ENCODE measurements at places on chromosomes 11 and 22. TPM values are rescaled to one million over a fixed set of nuclear protein-coding genes. Genes with fewer than 3 reads are reported as not detected.

The MYO18B gene
- total RNA-seq: 1.3 TPM

DNA sequence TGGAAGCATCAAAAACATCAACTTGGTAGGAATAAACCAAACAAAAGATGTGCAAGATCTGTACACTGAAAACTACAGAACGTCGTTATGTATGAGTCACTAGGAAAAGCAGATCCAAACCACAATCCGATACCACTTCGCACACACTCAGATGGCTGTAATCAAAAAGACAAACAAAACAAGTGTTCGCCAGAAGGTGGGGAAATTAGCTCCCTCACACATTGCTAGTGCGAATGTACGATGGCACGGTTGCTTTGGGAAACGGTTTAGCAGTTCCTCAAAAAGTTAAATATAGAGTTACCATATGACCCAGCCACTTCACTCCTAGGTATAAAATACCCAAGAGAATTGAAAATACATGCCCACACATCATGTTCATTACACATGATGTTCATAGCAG is 14.8 kb upstream of the CARD10 start:
- DNase-seq: no peak

DNA sequence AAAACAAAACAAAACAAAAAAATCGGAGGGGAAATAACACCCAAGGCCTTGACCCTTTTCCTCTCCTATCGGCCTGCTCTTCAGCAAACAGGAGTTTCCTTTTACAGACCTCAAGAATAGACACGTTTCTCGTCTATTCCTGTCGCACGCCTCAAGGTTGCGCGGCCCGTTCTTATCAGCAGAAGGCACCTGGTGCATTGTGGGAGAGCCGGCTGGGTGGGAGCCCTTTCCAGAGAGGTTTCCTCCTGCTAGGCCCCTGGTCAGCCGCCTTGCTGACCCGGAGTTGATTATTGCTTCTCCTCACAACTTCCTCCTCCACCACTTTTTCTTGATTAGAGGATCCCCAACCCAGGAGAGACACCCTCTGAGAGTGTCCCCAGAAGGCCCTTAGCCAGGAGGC is 497.3 kb downstream of the MIAT start:
- peak; percentile 61 for DNase-seq

DNA sequence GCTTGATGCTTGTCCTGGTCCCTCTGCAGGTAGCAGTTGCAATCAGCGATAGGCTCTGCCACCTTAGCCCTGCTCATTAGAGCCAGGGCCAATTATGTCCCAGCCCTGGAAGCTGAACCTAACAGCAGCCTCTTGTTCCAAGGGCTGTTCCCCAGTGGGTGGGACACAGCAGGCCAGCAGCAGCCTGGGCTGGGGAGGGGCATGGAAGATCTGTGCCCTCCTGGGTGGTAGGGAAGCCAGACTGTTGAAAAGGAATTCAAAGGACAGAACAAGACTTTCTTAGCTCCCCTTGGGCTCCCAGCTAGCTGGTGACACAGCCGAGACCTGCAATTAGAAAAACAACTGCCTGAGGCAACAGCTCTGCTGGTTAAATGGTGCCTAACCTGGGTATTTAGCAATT is 17.4 kb downstream of the DRD2 start:
- DNase-seq: no peak

DNA sequence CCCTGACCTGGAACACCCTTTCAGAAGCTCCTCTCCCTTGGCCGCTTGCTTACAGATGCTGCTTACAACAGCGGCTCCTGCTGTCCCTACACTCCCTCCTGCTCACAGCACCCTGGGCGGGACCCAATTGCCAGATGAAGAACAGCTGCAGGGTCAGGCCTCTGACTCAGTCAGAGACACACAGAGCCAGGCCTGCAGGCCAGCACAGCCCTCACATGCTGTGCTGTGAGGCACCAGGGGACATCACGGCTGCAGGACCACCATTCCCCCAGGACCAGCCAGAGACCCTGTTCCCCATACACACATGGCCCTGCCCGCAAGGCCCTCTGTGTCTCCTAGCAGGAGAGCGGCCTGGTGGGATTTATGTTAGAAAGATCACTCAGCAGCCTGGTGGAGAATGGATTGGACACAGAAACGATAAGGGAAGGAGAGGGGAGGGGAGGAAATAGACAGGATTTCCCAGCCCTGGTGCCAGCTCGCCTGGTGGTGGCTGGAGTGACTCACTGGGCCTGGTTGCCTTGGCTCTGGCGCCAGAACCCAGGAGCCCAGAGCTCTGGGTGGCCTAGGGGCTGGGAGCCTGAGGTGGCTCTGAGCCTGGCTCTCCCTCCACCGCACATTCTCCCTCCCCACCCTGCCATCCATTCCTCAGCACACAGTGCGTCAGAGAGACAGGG is 6.7 kb downstream of the CAPN5 start:
- DNase-seq: peak; percentile 62

- DNase-seq: peak; percentile 41
Measured at GRCh38 chr11:62124186-62125113, 639 bp downstream of the INCENP start.

DNA sequence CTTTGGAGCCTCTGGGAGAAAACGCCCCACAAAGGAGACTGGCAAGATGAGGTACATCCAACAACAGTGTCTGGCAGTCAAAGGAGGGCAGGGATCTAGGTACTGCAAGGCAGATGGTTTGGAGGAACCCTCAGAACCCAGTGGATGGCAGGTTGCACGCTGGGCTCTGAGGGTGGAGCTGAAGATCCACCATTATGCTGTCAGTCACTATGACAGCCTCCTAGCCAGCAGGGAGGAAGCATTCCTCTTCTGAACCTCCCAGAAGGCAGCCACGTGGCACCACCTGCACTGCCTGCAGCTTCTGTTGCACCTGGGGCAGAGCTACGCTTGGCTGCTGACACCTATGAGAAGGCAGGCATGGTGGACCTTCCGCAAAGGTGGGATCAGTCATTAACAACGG is 40.2 kb downstream of the HTR3A start:
- no peak for DNase-seq

Measured in body of pancreas (tissue), 4 donors.